ENCODE measurements at places on chromosomes 7 and 10. TPM values are rescaled to one million over a fixed set of nuclear protein-coding genes. Genes with fewer than 3 reads are reported as not detected.
A peak's percentile ranks its signal among the peaks of the same experiment; 100 is the strongest.

- no peak overlapping the region for H3K27ac ChIP-seq
- H3K4me1 ChIP-seq, result no peaks in the 10 kb centered on the region
- H3K27me3 ChIP-seq, result no peaks in the 10 kb centered on the region
- H3K36me3 ChIP-seq, result no peaks in the 10 kb centered on the region
- DNase-seq, result peak; percentile 75
Measured at GRCh38 chr10:113187063-113187777, 237.2 kb downstream of the TCF7L2 start.

DNA sequence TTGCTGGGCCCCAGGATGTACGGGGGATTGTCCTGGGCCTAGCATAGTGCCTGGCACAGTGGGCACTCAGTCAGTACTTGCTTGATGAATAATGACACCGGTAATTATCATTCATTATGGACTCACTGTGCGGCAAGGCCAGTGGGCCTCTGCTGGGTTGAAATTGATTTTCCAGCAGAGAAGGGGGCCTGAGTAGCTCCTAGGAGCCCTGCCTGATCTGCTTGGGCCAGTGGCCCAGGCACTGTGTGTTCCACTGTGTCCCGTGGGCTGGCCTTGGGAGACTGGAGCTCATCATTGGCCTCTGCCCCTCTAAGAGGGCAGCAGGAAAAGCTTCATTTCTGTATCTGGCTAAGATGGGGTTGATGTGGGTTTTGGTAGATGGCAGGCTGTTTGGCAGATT is 1.4 kb downstream of the CHST3 start:
- peaks cover 36% of the 10 kb centered on the region for H3K4me1 ChIP-seq
- peak overlapping the region; percentile 82 for H3K27ac ChIP-seq
- H3K27me3 ChIP-seq, result peaks cover 42% of the 10 kb centered on the region
- peak overlapping the region; percentile 59 for H3K4me3 ChIP-seq
- no peak for DNase-seq

- no peak overlapping the region for H3K4me3 ChIP-seq
- peak overlapping the region; percentile 78 for H3K27ac ChIP-seq
- H3K36me3 ChIP-seq, result no peaks in the 10 kb centered on the region
- DNase-seq, result no peak
- no peaks in the 10 kb centered on the region for H3K27me3 ChIP-seq
- no peaks in the 10 kb centered on the region for H3K4me1 ChIP-seq
Measured at GRCh38 chr7:38312821-38313220, 39.4 kb upstream of the TARP start.

DNA sequence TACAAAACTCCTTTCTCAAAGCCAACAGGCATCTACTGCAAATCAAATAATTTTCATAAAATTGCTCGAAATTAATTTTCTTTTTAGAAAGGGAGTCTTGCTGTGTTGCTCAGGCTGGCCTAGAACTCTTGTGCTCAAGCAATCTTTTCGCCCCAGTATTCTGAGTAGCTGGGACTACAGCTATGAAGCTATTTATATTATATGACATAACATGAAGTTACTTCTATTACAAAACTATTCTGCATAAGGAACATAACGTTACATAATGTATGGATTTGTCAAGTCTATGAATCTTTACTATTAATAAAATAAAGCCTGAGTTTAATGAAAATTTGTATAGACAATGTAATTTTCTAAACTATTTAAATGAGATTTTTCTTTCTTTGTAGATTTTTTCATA is 415.0 kb downstream of the PARD3 start:
- no peak overlapping the region for H3K4me3 ChIP-seq
- no peaks in the 10 kb centered on the region for H3K36me3 ChIP-seq
- no peaks in the 10 kb centered on the region for H3K4me1 ChIP-seq
- no peak for DNase-seq
- no peaks in the 10 kb centered on the region for H3K27me3 ChIP-seq
- H3K27ac ChIP-seq, result no peak overlapping the region

- H3K36me3 ChIP-seq, result no peaks in the 10 kb centered on the region
- no peak for DNase-seq
- no peak overlapping the region for H3K27ac ChIP-seq
Measured at GRCh38 chr7:98137826-98138151, 31.1 kb downstream of the LMTK2 start.

- H3K27ac ChIP-seq, result no peak overlapping the region
- no peaks in the 10 kb centered on the region for H3K36me3 ChIP-seq
- DNase-seq, result no peak
- no peaks in the 10 kb centered on the region for H3K27me3 ChIP-seq
Measured at GRCh38 chr7:34087892-34088891, 182.9 kb downstream of the BMPER start.

DNA sequence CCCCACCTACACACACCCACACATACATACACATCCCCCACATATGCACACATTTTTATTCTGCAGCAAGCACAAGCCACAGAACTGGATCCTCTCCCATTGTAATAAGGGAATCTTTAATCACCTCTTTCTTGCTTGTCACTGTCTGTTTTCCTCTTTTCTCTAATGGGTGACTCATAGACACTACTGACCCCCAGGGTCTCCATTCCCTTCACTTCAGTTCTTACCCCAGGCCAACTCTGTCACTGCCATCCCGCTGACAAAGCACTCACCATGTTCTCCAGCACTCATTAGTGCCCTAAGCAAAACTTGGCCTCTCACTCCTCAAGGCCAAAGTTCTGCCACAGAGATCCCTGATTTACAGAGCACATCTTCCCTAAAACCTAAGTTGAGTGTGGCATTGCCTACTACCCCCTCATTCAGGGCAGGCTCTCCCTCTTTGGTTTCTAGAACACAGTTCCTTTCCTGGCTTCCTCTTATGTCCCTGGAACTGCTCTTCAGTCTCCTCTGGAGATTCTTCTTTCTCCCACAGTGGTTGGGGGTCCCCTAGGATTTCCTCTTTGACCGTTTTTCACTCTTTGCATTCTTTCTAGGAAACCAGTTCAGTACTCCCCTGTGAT is 39.6 kb upstream of the INHBA start:
- DNase-seq, result no peak
- H3K4me3 ChIP-seq, result no peak overlapping the region
- no peaks in the 10 kb centered on the region for H3K27me3 ChIP-seq
- no peaks in the 10 kb centered on the region for H3K4me1 ChIP-seq
- H3K36me3 ChIP-seq, result no peaks in the 10 kb centered on the region

DNA sequence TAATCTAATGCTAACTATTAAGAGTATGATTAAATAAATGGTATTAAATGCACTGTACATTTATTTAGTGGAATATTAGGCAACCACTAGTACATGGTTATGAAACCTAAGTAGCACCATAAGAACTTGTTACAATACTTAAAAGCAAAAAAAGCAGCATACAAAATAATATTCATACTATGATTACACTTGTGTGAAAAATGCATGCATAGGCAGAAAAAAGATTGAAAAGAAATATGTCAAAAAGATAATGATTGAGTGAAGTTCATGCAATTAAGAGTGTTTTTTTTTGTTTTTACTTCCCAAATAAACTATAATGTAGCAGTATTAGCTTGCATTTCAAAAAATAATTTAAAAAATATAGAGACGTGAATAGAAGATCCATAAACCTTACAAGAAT is 20.0 kb upstream of the SRI start:
- no peaks in the 10 kb centered on the region for H3K27me3 ChIP-seq
- no peak overlapping the region for H3K4me3 ChIP-seq
- peaks cover 3% of the 10 kb centered on the region for H3K4me1 ChIP-seq
- no peaks in the 10 kb centered on the region for H3K36me3 ChIP-seq
- no peak for DNase-seq

GRCh38 chr7:25388681-25389080 is 160.4 kb upstream of the NPVF start:
- H3K27me3 ChIP-seq, result no peaks in the 10 kb centered on the region
- H3K36me3 ChIP-seq, result no peaks in the 10 kb centered on the region
- no peak overlapping the region for H3K4me3 ChIP-seq
- H3K4me1 ChIP-seq, result no peaks in the 10 kb centered on the region
- no peak for DNase-seq

DNA sequence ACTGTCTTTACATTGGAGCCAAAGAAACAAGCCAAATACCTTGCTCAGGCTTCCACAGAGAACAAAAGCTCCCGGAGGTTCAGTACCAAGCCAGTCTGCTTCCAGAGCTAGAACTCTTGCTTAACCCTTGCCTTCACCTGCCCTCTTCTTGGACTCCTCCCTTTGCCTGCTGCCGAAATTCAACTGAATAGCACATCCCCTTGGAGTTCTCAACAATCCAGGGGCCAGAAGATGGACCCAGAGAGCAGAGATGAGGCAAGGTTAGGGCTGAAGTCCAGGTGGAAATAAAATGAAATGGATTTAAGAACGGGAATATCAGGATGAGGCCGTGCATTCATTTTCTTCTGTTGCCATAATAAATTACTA is 876 bp upstream of the PIK3AP1 start:
- H3K27me3 ChIP-seq, result no peaks in the 10 kb centered on the region
- peak overlapping the region; percentile 45 for H3K4me3 ChIP-seq
- no peak overlapping the region for H3K27ac ChIP-seq
- H3K4me1 ChIP-seq, result peaks cover 30% of the 10 kb centered on the region
- DNase-seq, result no peak

DNA sequence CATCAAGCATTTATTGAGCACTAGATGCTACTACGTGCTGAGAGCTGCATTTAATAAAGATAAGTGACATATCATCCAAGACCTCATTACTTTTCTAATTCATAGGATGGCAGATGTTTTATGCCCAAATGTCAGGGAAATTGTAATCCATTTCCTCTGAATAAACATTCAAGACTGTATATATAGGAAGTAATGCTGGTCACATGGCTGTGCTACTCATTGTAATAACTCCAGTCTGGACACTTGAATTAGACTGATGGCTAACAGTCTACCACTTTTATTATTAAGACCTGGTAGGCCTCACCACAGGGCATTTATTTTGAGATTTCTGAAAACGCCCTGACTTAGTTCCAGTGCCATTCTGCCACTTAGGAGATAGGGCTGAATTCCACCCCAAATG is 36.6 kb downstream of the PIK3AP1 start:
- no peak overlapping the region for H3K27ac ChIP-seq
- H3K27me3 ChIP-seq, result no peaks in the 10 kb centered on the region
- H3K36me3 ChIP-seq, result no peaks in the 10 kb centered on the region
- H3K4me1 ChIP-seq, result peaks cover 72% of the 10 kb centered on the region

GRCh38 chr10:71713135-71714030 is 6.2 kb downstream of the C10orf105 start:
- H3K27ac ChIP-seq, result peak overlapping the region; percentile 90
- H3K27me3 ChIP-seq, result no peaks in the 10 kb centered on the region
- peak overlapping the region; percentile 12 for H3K4me3 ChIP-seq
- DNase-seq, result peak; percentile 75
- no peaks in the 10 kb centered on the region for H3K36me3 ChIP-seq

GRCh38 chr10:29409241-29410054 is 120.6 kb downstream of the LYZL1 start:
- H3K4me3 ChIP-seq, result peak overlapping the region; percentile 75
- no peaks in the 10 kb centered on the region for H3K27me3 ChIP-seq
- peak; percentile 84 for DNase-seq
- H3K4me1 ChIP-seq, result peaks cover 44% of the 10 kb centered on the region

- H3K4me3 ChIP-seq, result no peak overlapping the region
- H3K27ac ChIP-seq, result no peak overlapping the region
- H3K27me3 ChIP-seq, result no peaks in the 10 kb centered on the region
- H3K36me3 ChIP-seq, result no peaks in the 10 kb centered on the region
- DNase-seq, result no peak
Measured at GRCh38 chr7:26709210-26709990, 155.0 kb downstream of the SKAP2 start.

GRCh38 chr10:14192746-14193145 is 138.0 kb downstream of the FRMD4A start:
- no peak for DNase-seq
- H3K27me3 ChIP-seq, result no peaks in the 10 kb centered on the region
- H3K4me3 ChIP-seq, result no peak overlapping the region
- no peak overlapping the region for H3K27ac ChIP-seq
- H3K4me1 ChIP-seq, result no peaks in the 10 kb centered on the region

DNA sequence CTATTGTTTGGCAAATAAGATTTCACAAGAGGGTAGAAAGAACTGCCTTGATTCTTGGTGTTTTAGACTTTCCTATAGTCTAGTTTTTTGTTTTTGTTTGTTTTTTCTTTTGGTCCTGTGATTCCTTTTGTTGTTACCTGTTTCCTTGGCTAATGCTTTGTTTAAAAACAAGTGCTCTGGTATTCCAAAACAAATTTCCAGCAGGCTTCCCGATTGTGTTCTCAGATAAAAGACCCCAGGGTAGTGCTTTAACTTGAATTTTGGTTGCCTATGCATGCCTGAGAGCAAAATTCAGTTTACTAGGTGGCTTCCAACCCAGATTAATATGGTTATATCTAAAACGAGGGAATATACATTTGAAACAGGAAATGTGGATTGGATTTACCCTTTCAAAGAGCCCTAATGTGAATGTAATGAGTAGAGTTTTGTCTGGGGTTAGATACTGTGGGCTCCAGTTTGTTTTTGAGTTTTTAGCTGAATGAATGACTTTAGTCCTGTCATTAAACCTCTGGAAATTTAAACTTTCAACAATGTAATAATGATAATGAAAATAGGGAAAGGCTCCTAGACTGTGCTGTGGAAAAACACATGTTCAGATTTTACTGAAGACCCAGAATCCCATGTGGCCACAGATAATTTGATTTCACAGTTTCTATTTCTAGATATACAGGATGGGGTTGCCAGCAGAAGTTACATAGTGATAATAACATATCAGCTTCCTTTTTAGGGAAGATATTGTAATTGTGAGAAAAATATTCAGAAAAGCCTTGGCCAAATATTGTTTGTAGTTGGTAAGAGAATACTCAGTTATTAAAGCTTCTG is 23.9 kb downstream of the AUTS2 start:
- H3K27me3 ChIP-seq, result no peaks in the 10 kb centered on the region
- H3K27ac ChIP-seq, result no peak overlapping the region
- DNase-seq, result no peak

- no peaks in the 10 kb centered on the region for H3K4me1 ChIP-seq
- no peaks in the 10 kb centered on the region for H3K27me3 ChIP-seq
- no peaks in the 10 kb centered on the region for H3K36me3 ChIP-seq
- DNase-seq, result no peak
Measured at GRCh38 chr10:5105626-5106025, 11.4 kb downstream of the AKR1C3 start.

DNA sequence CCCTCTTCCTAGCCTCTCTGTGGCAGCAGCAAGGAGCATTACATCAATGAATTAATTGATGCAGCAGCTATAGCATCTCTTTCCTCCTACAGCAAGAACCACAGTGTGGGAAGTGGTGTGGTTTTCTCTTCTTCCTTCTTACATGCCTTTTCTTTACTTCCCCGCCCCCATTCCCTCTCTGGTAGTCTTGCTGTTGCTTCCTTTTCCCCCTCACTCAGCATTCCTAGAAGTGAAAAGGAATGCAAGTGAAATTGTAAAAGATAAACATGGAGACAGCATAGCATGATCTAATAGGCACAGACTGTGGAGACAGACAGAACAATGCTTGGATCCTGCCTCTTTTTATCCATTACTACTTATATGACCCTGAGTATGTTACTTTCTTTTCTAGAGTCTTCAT is 370.5 kb upstream of the BMPER start:
- DNase-seq, result no peak
- H3K36me3 ChIP-seq, result no peaks in the 10 kb centered on the region
- no peaks in the 10 kb centered on the region for H3K4me1 ChIP-seq
- H3K27me3 ChIP-seq, result no peaks in the 10 kb centered on the region
- no peak overlapping the region for H3K4me3 ChIP-seq

Gene DOCK1
- total RNA-seq, result 46.4 TPM

Gene BCL7B
- 46.0 TPM for total RNA-seq

Gene STEAP4
- total RNA-seq, result 93.0 TPM

Gene OR6V1
- total RNA-seq, result not detected

Gene NOS3
- total RNA-seq, result 21.8 TPM

Gene GIMAP5
- 37.8 TPM for total RNA-seq

Gene BLNK
- 7.9 TPM for total RNA-seq

Gene STRIP2
- total RNA-seq, result 5.3 TPM

Gene ARHGAP12
- total RNA-seq, result 25.5 TPM

Gene VWA2
- 18.9 TPM for total RNA-seq
